ENCODE measurements at places on chromosomes 4 and X. TPM values are rescaled to one million over a fixed set of nuclear protein-coding genes. Genes with fewer than 3 reads are reported as not detected.
A peak's percentile ranks its signal among the peaks of the same experiment; 100 is the strongest.

The SPATA18 gene
- not detected for total RNA-seq

The P2RY8 gene
- total RNA-seq = 27.5 TPM

The TMPRSS11B gene
- not detected for total RNA-seq

The CXCR3 gene
- 43.8 TPM for total RNA-seq

DNA sequence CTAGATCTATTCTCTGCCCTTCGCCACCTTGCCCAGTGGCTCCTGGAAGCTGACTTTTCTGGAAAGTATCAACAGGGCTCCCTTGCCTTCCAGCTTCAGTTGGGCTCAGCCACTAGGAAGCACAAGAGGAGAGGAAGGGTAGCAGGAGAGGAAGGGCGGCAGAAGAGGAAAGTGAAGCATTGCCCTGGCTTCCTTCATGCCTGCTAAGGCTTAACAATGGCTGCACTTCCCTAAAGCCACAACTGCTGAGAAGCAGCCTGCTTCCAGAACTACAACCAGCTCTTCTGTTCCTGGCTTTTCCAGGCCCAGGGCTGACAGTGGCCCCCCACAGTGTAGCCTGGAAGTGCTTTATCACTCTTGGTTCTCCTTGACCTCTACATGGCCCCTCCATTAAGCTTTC is 29.1 kb upstream of the PGM2 start:
- H3K4me3 ChIP-seq = no peak overlapping the region
- no peak overlapping the region for H3K27ac ChIP-seq
- H3K36me3 ChIP-seq = no peaks in the 10 kb centered on the region
- H3K27me3 ChIP-seq = no peaks in the 10 kb centered on the region

DNA sequence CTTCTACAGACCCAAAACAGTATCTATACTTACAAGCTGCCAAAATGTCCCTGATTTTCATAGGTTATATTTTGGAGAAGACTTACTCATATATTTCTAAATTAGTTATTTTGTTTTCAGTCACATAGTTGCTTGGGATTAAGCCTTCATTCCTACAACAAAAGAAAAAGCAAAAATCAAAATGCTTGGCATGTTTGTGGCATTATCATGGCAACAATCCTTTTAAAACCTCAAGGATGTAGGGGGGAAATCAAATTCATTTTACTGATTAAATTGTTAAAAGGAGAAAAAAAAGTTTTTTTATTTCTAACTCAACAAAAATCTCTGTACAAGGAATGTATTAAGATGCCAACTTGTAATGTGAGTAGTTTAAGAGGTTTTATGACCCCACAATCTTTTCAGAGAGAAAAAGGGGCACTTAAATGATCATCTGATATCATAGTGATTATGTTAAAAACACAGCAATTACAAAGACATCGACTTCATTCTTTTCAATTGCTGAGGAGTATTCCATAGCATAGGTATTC is 23.5 kb downstream of the TXK start:
- H3K4me1 ChIP-seq = peaks cover 62% of the 10 kb centered on the region
- DNase-seq = no peak
- H3K27ac ChIP-seq = no peak overlapping the region
- no peak overlapping the region for H3K4me3 ChIP-seq
- no peaks in the 10 kb centered on the region for H3K27me3 ChIP-seq
- H3K36me3 ChIP-seq = peaks cover 37% of the 10 kb centered on the region

DNA sequence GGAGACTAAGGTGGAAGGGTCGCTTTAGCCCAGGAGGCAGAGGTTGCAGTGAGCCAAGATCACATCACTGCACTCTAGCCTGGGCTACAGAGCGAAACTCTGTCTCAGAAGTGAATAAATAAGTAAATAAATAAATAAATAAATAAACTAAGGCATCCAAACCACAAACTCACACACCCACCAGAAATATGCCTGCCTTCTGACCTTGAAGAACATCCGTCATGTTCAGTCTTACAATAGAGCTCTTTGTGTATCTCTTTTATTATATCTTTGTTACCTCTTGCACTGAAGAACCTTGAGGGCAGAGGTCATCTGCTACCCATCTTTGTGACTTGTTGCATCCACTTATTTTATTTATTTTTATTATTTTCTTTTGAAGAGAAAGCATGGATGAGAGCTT is 71.6 kb downstream of the PRRG1 start:
- DNase-seq = no peak
- no peak overlapping the region for H3K27ac ChIP-seq
- no peaks in the 10 kb centered on the region for H3K4me1 ChIP-seq
- no peaks in the 10 kb centered on the region for H3K36me3 ChIP-seq

GRCh38 chr4:5932035-5932568 is 39.2 kb upstream of the CRMP1 start:
- no peak overlapping the region for H3K27ac ChIP-seq
- no peak overlapping the region for H3K4me3 ChIP-seq
- no peaks in the 10 kb centered on the region for H3K36me3 ChIP-seq
- H3K27me3 ChIP-seq = peaks cover 2% of the 10 kb centered on the region

DNA sequence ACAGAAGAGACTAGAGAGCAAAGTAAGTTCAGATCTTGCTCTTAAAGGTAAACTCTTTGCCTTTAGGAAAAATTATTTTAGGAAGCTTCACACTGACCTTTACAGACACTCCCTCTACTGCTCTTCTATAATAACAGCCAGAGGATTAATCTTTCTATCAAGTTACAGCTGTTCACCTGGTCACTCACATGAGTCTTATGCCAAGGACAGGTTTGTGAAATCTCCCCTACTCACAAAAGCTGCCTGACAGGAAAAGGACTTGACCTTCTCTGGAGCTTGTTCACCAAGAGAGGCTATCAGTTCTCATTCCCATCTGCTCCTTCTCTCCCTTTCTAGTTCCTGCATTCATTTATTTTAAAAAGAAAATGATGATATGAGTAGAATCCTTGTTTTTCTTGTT is 117.3 kb downstream of the C4orf51 start:
- H3K36me3 ChIP-seq = peaks cover 43% of the 10 kb centered on the region
- no peaks in the 10 kb centered on the region for H3K27me3 ChIP-seq
- H3K27ac ChIP-seq = no peak overlapping the region

GRCh38 chr4:68655764-68656444 is 14.5 kb downstream of the UGT2B15 start:
- H3K27ac ChIP-seq = no peak overlapping the region
- no peak overlapping the region for H3K4me3 ChIP-seq
- no peak for DNase-seq
- no peaks in the 10 kb centered on the region for H3K4me1 ChIP-seq
- no peaks in the 10 kb centered on the region for H3K36me3 ChIP-seq

DNA sequence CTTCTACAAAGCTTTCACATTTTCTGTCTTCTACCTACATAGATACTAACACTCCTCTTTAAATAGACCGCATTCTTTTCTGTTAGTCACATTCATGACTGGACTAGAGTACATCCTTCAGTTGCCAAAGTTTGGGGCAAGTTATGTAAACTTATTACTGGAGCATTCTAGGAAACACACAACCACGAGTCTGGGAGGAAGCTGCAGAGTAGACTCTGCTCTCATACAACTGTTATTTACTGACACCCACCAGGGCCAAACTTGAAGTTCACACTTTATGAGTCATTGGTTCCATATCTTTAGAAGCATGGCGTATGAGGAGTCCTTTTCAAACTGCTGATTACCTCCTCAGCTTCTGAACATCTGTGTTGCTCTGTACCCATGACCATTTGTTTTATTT is 87.0 kb downstream of the RNF150 start:
- peak; percentile 15 for DNase-seq
- no peaks in the 10 kb centered on the region for H3K4me1 ChIP-seq
- no peaks in the 10 kb centered on the region for H3K27me3 ChIP-seq
- no peak overlapping the region for H3K4me3 ChIP-seq
- H3K27ac ChIP-seq = no peak overlapping the region

GRCh38 chr4:4433941-4434340 is 47.0 kb downstream of the NSG1 start:
- H3K27me3 ChIP-seq = no peaks in the 10 kb centered on the region
- H3K4me3 ChIP-seq = no peak overlapping the region
- peaks cover 10% of the 10 kb centered on the region for H3K4me1 ChIP-seq
- no peak for DNase-seq

DNA sequence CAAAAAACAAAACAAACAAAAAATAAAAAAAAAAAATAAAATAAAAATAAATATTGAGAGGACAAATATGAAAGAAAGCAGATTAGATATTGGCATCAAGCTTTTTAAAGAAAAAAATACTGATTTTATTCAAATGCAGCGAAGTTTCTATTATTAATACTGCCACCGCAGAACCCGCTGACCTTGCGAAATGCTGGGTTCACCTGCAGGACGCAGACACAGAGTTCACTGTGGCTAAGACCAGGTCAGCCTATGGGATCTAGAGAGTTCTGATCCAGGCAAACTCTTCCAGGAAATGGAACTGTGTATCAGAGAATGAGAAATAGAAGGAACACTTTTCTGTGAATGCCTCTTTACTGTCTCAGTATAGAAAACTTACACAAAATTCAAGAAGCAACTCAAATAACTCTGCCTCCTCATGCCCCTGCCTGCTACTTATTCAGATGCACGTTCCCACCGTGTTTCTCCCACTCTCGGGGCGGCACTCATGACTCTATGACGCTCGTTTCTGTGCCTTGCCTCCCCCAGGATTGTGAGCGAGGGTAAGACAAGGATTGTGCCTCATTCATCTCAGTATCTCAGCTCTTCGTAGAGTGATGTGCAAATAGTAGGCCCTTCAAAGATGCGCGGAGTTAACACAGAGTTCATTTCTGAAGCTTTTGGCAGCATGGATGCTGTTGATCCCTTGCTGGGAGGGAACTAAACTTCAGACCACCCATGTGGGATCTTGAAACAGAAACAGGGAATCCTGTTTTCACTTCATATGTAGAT is 44.1 kb upstream of the TLR3 start:
- H3K27me3 ChIP-seq = peaks cover 10% of the 10 kb centered on the region
- no peak overlapping the region for H3K4me3 ChIP-seq
- H3K36me3 ChIP-seq = no peaks in the 10 kb centered on the region
- no peak overlapping the region for H3K27ac ChIP-seq
- no peak for DNase-seq

GRCh38 chrX:136170139-136170800 is 22.9 kb downstream of the FHL1 start:
- no peaks in the 10 kb centered on the region for H3K4me1 ChIP-seq
- no peak for DNase-seq
- no peak overlapping the region for H3K4me3 ChIP-seq
- H3K27ac ChIP-seq = no peak overlapping the region

DNA sequence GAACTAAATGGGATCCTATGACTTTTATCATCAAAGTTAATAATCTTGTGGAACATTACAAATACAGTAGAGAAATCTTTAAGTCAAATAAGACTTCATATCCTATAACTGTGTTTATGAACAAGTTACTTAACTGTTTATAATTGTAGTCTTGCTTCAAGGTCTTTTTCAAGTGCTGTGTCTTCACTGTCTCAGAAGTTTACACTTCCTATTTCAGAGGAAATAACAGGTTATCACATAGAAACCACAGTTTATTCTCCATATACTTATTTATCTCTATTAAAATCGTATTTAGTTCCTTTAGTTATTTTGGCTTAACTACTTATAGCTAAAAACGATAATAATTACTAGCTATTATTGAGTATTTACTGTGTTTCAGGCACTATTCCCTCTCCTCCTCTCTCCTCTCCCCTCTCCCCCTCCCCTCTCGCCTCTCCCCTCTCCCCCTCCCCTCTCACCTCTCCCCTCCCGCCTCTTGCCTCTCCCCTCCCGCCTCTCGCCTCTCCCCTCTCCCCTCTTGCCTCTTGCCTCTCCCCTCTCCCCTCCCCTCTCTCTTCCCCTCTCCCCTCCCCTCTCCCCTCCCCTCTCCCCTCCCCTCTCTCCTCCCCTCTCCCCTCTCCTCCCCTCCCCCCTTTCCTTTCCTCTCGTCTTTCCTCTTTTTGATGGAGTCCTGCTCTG is 63.7 kb downstream of the RBPJ start:
- no peaks in the 10 kb centered on the region for H3K27me3 ChIP-seq
- H3K4me1 ChIP-seq = peaks cover 23% of the 10 kb centered on the region
- no peak overlapping the region for H3K27ac ChIP-seq
- DNase-seq = no peak

- H3K4me3 ChIP-seq = no peak overlapping the region
- DNase-seq = no peak
- peaks cover 2% of the 10 kb centered on the region for H3K36me3 ChIP-seq
- H3K4me1 ChIP-seq = peaks cover 23% of the 10 kb centered on the region
- no peak overlapping the region for H3K27ac ChIP-seq
Measured at GRCh38 chrX:110043506-110043905, 40.6 kb downstream of the TMEM164 start.

DNA sequence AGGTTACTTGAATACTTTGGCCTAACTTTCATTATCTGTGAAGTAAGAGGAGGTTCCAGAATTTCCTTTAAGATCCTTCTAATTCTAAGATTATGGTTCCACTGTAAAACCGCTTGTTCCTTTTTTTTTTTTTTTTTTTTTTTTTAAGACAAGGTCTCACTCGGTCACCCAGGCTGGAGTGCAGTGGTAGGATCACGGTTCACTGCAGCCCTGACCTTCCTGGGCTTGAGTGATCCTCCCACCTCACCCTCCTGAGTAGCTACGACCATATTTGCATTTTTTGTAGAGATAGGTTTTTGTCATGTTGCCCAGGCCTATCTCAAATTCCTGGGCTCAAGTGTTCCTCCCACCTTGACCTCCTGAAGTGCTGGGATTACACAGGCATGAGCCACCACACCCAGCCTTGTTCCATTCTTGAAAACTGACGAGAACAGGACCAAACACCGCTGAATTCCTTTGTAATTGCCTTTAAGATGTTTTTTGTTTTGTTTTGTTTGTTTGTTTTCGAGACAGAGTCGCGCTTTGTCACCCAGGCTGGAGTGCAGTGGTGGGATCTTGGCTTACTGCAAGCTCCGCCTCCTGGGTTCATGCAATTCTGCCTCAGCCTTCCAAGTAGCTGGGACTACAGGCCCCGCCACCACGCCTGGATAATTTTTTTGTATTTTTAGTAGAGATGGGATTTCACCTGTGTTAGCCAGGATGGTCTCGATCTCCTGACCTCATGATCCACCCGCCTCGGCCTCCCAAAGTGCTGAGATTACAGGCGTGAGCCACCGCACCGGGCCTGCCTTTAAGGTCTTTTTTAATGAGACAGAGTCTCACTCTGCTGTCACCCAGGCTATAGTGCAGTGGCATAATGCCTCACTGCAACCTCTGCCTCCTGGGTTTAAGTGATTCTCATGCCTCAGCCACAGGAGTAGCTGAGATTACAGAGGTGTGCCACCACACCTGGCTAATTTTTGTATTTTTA is 6.8 kb downstream of the PDS5A start:
- no peaks in the 10 kb centered on the region for H3K27me3 ChIP-seq
- H3K36me3 ChIP-seq = peaks cover 50% of the 10 kb centered on the region
- no peak for DNase-seq
- H3K4me3 ChIP-seq = no peak overlapping the region

DNA sequence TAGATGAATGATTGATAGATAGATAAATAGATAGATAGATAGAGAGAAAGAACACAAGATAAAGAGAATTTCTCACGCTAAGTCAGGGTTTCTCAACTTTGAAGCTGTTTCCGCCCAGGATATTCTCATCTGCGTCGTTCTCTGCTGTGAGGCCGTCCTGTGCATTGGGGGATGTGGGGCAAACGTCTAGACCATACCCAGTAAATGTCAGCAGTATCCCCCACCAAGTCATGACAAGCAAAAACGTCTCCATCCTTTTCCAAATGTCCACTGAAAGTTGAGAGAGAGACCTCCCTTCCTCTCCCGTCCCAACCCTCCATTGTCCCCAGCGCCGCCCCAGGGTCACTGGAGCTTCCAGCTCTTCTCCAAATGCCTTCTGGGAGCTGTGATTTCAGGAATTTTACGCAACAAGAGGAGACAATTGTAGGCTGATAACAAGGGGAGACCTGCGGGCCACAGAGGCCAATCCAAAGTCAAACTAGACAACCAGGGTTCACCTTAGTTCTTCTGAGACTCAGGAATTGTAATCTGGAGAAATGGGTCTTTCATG is 8.9 kb upstream of the CRLF2 start:
- no peak for DNase-seq
- peaks cover 3% of the 10 kb centered on the region for H3K27me3 ChIP-seq
- H3K4me3 ChIP-seq = no peak overlapping the region
- no peak overlapping the region for H3K27ac ChIP-seq
- H3K4me1 ChIP-seq = peaks cover 5% of the 10 kb centered on the region

All from activated CD8-positive, alpha-beta T cell treated with anti-CD3 and anti-CD28 coated beads for 36 hours (primary cell).